Fibroblast of skin of abdomen (primary cell): ENCODE measurements at places on chromosomes 13 and 19.

- no peak for DNase-seq
Observed at GRCh38 chr19:52735734-52736133, 890 bp upstream of the ZNF611 start.

DNA sequence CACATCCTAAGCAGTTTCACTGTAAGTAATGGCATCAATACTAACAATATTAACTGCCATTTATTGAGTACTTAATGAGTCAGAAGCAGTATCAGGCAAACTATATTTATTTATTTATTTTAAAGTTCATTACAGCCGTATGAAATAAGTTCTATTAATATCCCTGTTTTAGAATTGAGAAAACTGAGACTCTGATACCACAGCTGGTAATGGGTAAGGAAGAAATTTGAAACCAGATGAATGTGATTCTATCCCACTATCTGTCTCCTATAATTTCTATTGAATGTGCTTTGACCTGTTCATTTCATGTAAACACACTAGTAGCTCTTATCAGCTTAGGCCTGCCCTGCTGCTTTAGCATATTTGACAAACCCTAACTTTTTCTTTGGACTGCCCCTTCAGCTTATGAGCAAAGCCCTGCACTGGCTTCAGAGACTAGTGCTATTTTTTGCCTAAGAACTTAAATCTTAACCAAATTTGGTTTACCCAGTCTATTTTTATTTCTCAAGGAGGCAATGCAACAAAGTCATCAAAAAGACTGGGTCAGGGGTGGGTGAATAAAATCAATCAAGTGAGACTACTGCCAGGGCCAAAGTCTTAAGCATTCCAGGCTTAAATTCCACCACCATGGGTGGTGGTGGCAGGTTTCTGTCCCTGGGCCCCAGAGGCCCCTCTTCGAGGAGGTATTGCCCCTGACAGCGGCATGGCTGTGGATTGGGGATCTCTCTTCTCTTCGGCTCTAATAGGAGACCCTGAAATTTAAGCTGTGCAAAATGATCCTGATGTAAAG, 143.4 kb downstream of the DLEU7 start:
- DNase-seq: no peak

- DNase-seq: no peak
Observed at GRCh38 chr13:28867564-28867963, 47.4 kb downstream of the MTUS2 start.

DNA sequence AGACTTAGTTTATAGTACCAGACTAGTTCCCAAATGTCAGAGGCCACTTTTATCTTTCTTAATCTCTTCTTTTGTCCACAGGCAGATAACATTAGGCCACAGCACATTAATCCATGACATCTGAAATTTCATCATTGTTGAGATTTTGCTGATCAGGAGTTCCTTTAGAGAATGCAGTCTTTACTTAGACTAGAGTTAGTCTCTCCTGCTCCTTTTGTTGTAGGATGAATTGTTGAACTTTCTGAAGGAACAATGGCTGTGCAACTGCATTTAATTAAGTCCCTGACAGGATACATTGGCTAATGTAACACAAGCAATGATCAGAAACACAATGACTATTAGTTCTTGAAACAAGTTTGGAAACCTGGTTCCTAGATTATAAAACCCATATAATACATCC, 266.3 kb downstream of the PCDH20 start:
- DNase-seq: no peak

- no peak for DNase-seq
Observed at GRCh38 chr19:14091813-14092462, 1.4 kb upstream of the SAMD1 start.

DNA sequence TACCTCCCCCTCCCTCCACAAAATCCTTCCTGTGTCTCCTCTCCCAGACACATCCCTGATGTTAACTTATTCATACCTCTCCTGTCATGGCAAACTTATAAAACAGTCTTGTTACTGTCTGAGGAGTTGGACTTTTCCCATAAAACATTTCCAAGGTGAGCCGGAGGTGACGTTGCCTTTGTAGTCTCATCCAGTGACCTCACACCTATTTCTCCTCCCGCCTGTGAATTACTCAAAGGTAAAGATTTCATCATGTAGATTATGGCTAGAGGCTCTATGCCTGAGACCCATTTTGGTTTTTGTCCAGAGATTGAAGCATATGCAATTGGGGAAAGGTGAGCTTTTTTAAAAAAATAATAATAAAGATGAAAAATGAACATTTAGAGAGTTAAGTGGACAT, 529.0 kb downstream of the MYO16 start:
- DNase-seq: no peak

GRCh38 chr13:36298535-36299068, 988 bp upstream of the CCDC169 start:
- no peak for DNase-seq

GRCh38 chr19:42228641-42229040, 8.5 kb downstream of the ZNF526 start:
- no peak for DNase-seq

DNA sequence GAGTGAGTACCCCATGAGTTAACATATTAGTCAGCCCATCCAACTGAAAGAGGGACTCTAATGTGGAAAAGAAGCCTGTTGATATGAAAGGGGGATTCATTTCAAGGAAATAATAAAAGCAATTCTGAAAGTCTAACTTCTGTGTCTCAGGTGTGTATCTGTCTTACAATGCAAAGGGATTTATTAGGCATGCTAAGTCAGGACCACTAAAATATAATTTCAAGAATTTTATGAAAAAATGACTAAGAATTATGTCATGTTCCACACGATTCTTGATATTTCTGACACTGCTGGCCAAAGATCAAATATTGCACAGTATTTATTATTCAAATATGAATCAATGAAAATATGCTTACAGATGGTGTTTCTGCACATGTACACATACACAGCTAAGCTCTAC, 130.8 kb downstream of the KLF12 start:
- no peak for DNase-seq

- no peak for DNase-seq
Observed at GRCh38 chr13:28286263-28286662, 147.9 kb downstream of the PAN3 start.
